ENCODE measurements at places on chromosomes 2 and 18.

GRCh38 chr2:28367667-28368356 lies 24.8 kb upstream of the FOSL2 start:
- no peak for DNase-seq

GRCh38 chr2:66686755-66687154 lies 251.8 kb downstream of the MEIS1 start:
- no peak for DNase-seq

- no peak for DNase-seq
Observed at GRCh38 chr18:11167778-11168177, 18.4 kb upstream of the PIEZO2 start.

DNA sequence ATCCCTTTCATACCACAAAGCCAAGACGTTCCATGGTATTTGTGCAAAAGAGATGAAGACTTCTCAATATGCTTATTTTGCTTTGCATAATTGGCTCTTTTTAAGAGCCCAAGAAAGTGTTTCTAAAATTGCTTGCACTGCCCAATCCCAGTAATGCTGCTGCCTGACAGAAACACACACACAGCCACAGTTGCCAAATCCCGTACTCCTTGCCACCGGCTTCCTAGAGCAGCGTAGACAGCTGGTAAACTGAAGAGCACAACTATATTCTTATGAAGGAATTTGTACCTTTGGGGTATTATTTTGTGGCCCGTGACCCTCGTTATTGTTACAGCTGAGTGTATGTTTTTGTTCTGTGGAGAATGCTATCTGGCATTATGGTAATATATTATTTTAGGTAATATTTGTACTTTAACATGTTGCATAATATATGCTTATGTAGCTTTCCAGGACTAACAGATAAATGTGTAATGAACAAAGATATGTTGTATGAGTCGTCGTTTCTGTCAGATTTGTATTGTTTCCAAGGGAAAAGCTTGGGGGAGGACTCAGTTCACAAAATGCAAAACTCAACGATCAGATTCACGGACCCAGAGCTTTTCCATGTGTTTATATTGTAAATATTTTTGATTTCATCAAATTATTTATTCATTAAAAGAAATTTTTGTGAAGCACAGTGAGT lies 202.9 kb upstream of the RAB12 start:
- DNase-seq: no peak

GRCh38 chr2:13102397-13103063 lies 385.8 kb downstream of the TRIB2 start:
- no peak for DNase-seq

DNA sequence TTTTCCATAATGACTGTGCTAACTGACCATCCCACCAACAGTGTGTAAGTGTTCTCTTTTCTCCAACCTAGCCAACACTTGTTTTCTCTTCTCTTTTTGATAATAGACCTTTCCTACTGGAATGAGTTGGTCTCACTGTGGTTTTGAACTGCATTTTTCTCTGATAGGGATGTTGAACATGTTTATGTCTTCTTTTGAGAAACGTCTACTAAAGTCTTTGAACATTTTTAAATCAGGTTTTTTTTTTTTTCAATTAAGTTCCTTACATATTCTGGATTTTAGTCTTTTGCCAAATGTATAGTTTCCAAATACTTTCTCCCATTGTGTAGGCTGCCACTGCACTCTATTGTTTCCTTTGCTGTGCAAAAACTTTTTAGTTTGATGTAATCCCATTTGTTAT lies 405.5 kb upstream of the FIGN start:
- no peak for DNase-seq

DNA sequence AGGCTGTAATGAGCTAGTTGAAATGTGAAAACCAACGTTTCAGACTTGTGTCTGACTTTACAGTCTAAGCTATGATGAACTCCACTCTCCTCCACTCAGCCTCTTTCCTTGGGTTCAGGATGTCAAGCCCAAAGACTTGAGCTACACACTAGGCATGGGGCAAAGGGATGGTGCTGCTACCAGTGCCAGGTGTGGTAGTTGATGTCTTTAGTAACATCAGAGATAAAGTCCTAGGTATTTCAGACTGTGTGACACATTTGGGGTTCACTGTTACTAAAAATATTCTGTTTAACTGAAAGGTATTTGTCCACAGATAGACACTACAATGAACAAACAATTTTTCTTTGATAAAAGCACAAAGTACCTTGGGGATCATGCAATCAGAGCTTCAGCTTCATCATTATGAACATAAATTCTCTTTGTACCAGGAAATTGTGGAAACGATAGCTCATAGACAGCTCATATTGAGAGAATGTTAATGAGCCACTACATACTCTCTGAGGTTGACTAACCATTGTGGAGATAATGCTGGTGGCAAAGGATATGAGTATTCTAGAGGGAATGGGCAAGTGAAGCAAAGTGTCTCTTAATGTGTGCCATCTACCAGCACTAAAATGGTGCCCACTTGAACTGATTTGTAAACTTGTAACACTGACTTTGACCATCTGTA lies 253.7 kb upstream of the THUMPD2 start:
- no peak for DNase-seq

DNA sequence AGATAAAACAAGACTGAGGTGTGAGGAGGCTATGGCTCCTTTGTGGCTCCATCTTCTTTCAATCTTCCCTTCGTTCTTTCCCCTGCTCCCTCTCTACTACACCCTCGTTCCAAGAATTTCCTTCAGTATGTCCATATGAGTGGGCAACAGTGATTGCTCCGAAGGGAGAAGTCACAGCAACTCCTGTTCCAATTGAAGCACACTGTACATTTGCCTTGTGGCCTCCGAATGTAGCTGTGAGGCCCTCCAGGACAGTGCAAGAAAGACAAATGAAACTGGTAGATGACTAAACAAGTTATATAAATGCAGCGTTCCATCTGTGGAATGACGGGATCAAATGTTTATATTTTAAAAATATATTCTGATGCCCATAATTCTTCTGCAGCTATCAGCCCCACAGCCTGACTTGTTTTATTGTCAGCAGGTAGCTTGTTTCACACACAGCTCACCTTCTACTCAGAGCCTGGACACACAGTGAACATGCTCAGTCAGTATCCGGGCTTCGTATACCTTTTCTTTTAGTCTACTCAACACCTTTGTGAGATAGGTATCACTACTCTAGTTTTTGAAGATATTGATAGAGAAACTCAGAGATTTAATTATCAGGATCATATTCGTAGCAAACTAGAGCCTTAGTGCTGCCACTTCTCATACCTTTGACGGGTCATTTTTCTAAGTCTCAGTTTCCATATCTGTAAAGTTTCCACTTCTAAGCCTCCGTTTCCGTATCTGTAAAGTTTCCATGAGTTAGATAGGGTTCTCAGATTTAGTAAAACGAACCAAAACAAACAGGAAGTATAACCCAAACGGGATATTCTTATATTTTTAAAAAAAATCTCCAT lies 216.7 kb upstream of the STON1 start:
- no peak for DNase-seq

- DNase-seq: no peak
Observed at GRCh38 chr18:12928641-12929040, 19.2 kb upstream of the SEH1L start.

GRCh38 chr2:191968120-191968519 lies 121.2 kb upstream of the CAVIN2 start:
- no peak for DNase-seq

- no peak for DNase-seq
Observed at GRCh38 chr2:122136056-122136455, 380.6 kb downstream of the TSN start.

DNA sequence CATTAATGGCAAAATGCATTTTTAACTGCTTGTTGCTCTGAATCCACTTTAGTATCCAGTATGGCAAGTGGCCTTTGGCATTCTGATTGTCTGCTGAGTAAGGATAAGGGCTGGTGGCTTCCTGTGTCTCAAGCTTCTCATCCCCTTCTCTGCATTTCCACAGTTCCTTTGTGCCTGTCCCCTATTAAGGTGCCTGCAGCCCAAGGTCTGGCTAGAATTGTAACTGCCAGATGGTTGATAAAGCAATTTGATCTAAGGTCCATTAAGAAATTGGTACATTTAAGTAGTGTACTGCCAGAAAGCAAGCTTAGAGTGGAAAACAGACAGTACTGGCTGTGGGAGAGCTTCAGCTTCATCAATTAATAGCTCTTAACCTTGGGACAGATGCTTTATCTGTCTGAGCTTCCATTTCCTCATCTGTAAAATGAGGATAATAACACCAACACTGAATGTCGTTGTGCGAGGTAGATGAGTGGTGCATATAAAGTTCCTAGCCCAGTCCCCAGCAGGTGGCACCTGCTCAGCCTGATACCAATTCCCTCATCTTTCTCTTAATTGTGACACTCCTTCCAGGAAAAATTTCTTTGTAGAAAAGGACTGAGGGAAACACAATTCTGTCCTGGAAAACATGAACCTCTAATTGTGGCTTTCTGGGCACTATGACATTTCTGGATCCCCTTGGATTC lies 570.6 kb upstream of the GCFC2 start:
- DNase-seq: no peak

GRCh38 chr2:194363878-194364277 lies 1293.1 kb upstream of the SLC39A10 start:
- no peak for DNase-seq

DNA sequence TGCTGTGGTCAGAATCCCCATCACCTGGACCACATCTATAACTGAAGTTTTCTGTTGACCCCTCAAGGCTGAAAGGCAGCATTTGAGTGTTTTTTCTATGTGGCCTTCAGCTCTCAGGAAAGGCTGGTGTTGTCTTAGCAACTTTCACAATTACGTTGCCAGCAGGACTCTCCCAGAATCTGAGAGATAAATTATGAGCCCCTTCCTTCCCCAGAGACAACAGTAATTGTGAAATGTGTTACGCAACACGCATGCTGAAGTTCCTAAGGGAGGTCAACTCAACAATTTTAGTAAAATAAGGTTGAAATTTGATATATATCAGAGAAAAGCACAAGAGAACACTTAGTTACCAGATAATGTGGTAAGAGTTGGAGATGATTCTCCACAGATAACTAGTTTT lies 216.5 kb upstream of the SLC8A1 start:
- no peak for DNase-seq

DNA sequence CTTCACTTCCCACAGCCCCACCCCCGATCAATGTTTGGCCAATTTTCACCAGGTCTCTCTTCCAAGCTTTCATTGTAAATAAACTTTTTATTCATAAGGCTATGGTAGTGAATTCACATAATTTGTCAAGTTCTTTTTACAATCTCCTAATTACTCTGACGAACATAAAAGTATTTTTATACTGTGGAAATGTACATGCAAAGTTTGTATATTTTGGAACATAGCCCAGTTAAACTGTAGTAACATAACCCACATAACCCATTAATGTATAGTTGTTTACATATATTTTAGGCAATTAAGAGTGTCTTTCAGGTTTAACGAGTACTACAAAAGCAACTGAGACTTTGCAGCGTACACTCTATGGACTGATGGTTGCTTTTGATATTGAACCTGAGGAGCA lies 228.3 kb upstream of the ERBB4 start:
- DNase-seq: no peak

All from cerebellar nuclear complex (tissue), 1 donor.